Stimulated activated CD4-positive, alpha-beta T cell treated with anti-CD3 and anti-CD28 coated beads, TNF-alpha, amount 100 ng/mL, for 4 hours (primary cell): ENCODE measurements at places on chromosomes 3 and 15.
A peak's percentile ranks its signal among the peaks of the same experiment; 100 is the strongest.

- no peak for DNase-seq
Measured at GRCh38 chr3:111547631-111548030, 5.6 kb downstream of the CD96 start.

- no peak for DNase-seq
Measured at GRCh38 chr15:43268111-43269105, 1.7 kb upstream of the TGM5 start.

- no peak for DNase-seq
Measured at GRCh38 chr3:149581681-149582370, 76.0 kb downstream of the WWTR1 start.

DNA sequence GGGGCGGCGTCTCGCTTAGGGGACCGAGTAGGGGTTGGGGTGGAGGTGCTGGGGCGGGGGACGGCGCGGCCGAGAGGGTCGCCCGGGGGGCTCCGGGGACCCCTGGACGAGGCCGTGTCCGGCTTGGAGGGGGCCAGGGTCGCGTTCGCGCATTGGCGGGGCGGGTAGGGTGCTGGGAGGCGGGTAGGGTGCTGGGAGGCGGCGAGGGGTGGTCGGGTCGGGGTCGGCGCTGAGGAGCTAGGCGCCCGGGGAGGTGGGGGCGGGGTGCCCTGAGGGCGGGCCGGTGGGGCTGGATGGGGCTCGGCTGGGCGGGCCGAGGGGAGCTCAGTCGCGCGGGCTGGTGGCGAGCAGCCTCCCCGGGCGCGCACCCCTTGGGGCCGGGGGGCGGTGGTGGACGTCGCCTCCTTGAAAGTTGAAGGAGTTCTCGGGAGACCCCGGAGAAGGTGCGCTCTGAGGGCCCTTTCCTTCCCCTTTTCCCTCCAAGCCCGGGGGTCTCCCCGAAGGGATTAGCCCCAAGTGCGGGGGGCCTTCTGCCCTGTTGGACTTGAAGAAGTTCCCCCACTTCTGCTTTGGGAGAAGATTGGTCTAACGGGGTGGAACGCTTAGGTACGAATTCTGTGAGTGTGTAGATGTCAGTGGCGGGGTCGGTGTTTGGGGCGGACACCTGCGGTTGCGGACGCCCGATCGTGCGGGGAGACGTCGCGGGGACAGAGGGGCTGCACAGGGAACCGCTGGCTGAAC, 543 bp downstream of the MEF2A start:
- DNase-seq, result no peak

DNA sequence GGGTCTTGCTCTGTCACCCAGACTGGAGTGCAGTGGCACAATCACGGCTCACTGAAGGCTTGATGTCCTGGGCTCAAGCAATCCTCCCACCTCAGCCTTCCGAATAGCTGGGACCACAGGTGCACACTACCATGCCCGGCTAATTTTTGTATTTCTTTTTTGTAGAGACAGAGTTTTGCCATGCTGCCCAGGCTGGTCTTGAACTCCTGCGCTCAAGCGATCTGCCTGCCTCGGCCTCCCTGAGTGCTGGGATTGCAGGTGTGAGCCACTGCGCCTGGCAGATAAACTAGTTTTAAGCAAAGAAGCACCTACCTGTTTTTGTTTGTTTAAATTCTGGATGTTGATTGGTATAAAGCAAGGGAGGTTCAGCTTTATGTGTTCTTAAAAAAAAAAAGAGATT, 170.6 kb upstream of the GOLIM4 start:
- no peak for DNase-seq

GRCh38 chr3:69305011-69305410, 80.9 kb downstream of the FRMD4B start:
- no peak for DNase-seq

DNA sequence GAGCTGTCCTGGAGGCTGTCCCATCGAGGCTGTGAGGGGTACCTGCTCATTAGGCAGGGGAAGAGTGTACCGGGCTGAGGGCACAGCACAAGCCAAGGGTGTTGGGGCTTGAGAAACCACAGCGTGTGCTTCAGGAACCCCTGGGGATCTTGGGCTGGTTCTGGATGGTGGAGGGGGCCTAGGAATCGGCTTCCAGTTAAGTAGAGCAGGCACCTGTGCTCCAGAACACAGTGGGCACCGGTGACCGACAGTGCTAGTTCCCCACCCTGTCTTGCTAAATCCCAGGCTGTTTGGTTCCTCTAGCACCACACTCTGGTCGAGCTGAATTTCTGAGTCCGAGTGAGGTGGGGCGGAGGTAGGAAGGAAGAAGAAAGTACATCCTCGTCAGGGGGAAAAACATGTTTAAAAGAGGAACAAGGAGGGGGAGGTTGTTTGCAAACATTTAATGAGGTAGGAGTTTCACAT, 29.1 kb downstream of the SLC6A6 start:
- no peak for DNase-seq

DNA sequence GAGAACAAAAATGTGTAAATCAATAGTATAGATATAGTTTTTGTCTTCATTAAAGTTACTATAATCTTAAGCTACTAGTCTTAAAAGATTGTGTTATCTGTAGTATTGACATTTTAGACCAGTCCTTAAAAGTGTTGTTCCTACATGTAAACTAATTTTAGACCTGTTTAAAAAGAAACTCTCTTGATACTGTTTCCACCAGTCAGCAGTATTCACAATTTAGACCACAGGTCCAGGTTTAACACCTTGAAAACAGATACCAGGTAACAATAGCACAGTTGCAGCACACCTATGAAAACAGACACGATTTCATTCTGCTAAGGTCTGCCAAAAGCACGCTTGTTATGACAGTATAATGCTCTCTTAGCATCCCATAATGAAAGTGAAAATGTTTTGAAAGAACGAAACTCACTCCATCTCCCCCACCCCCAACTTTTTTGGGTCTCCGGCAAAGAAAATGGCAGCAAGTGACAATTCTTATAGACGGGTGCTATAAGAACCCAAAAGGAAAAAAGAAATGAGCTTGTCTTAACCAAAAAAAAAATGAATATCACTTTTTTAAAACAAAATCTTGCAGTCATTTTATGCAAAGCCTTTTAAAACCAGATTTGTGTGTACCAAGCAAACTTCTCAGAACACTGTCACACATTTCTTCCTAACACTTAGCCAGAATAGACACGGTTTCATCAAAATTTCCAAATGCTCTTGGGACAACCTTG, 1.6 kb downstream of the EIF4E3 start:
- DNase-seq, result peak; percentile 26

DNA sequence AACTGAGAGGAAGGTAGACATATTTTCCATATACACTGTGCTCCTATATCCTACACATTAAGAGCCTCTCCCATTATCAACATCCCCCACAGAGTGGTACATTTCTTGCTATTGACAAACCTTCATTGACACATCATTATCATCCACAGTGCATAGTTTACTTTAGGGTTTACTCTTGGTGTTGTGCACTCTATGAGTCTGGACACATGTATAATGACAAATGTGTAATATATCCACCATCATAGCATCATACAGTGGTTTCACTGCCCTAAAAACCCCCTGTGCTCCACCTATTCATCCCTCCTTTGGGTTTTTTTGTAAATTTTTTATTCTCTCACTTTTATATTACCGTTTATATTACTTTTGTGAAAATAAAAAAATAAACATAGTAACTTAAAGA, 22.2 kb upstream of the CLDN18 start:
- DNase-seq, result no peak

- no peak for DNase-seq
Measured at GRCh38 chr15:92870010-92870591, 30.0 kb upstream of the CHD2 start.

DNA sequence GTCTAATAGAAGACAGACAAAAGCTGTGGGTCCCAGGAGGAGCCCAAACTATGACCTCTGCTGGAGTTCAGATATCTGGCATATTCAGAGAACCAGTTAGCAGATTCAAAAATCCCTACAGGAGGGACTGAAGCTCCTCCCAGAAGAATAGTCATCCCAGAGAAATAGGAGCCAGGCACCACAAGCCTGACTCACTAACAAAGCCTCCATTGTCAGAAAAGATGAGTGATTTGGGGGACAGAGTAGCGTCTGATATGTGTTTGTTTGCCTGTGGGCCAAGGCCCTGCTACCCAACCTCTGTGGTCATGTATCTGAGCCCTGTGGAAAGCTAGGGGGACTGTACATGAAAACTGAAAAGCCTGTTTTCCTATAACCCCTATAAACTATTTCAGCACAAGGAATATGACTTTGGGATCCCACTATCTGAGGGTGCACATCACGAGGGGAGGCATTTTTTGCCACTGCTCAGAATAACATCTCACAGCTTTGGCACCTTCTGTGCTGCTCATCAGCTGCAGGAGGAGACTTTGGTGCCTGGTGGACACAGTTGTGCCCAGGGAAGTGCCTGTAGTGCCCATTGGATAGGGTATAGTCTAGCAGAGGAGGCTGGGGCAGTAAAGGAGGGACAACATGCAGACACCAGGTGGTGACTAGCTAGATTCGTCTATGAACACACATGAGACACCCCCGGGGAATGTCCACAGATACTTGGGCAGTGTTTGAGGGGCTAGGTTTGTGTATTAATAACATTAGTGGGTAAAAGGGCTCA, 9.7 kb upstream of the LARP6 start:
- DNase-seq, result no peak

DNA sequence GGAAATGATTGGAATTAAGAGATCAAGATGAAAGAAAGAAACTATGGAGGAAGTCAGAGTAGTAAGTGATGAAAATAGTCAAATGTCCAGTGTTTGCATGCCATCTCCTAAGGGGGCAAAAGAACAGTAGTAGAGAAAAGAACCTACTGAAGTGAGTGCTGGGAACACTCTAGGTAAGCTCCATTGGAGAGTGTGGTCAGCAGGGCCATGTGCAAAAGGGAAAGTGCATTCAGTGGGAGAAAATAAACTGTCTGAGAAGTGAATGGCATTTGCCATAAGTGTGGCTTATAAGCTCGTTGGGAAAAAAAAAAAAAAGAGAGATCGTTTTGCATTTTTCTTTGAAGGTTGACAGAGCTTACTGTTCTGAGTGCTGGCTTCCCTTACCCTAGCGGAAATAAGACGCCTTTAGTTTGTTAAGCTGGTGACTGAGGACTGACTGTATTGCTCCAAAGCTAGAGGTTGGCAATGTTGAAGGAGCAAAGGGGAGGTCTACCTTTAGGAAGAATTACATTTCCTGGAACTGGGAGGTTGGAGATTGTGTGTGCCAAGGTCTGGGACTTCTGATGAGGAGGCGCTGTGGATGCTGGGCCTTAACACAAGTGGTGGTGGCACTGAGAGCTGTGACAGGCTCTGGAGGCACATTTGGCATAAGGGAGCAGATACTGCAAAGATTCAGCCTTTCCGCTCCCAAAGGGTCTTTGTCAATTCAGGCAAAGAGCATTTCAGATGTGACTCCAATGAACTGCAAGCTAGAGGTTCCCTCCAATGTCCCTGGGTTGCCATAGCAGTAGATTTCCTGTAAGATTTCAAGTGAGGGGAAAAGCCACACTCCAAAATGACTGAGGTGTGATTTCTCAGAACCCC, 287.8 kb upstream of the SATB1 start:
- no peak for DNase-seq

DNA sequence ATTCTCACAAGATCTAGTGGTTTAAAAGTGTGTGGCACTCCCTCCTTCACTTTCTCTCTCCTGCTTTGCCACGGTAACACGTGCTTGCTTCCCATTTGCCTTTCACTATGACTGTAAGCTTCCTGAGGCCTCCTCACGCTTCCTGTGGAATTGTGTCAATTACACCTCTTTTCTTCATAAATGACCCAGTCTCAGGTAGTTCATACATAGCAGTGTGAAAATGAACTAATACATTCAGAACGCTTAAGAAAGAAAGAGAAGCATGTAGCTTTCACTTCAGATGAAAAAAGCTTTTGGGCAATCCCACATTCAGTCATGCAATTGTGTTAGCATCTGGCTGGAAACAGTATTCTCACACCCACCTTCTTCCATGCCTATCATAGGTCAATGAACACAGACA, 24.4 kb downstream of the P3H2 start:
- DNase-seq, result no peak

- DNase-seq, result no peak
Measured at GRCh38 chr3:69379661-69380060, 6.2 kb downstream of the FRMD4B start.

GRCh38 chr3:86830566-86830965, 160.4 kb downstream of the VGLL3 start:
- no peak for DNase-seq

GRCh38 chr3:123632161-123632655, 47.4 kb upstream of the HACD2 start:
- no peak for DNase-seq

- DNase-seq, result no peak
Measured at GRCh38 chr3:88061746-88062145, 2.7 kb downstream of the ZNF654 start.

GRCh38 chr3:13081603-13082360, 8.6 kb upstream of the IQSEC1 start:
- no peak for DNase-seq

- no peak for DNase-seq
Measured at GRCh38 chr3:52403955-52404354, 40.9 kb downstream of the SEMA3G start.

GRCh38 chr3:188345223-188345622, 191.3 kb downstream of the LPP start:
- DNase-seq, result no peak

- no peak for DNase-seq
Measured at GRCh38 chr3:185820973-185821758, 3.7 kb downstream of the IGF2BP2 start.

DNA sequence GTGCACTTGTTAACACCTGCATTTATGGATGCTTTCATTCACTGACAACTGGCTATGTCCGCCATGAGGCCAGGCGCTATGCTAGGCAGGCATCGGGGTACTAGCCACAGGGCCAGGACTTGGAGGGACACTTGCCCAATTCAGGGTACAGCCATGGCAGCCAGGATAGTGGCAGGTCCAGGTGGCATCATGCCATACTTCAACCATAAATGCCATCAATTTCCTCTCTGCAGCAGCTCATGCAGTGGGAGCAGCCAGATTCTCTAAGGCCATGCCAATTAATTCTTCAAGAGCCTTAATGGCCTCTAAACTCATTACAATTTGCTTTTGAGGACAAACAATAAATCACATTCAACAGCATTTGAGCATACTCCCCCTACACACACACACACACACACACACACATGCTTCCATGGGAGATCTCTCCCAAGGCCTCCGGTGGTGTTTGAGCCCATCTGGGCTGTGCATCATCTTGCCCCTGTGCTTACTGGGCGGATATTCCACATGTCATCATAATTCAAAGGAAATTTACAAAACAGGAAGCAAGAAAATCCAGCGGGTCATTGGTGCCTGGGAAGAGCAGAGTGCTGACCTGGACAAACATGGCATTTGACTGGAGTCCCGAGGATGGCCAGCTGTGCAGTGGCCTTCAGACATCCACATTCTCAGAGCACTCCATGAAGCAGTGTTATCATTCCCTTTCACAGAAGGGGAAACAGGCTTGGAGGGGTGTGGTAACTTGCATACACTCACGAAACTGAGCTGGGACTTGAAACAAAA, 109.1 kb downstream of the IQSEC1 start:
- no peak for DNase-seq

GRCh38 chr3:171163101-171164066, 136.9 kb upstream of the SLC2A2 start:
- no peak for DNase-seq

DNA sequence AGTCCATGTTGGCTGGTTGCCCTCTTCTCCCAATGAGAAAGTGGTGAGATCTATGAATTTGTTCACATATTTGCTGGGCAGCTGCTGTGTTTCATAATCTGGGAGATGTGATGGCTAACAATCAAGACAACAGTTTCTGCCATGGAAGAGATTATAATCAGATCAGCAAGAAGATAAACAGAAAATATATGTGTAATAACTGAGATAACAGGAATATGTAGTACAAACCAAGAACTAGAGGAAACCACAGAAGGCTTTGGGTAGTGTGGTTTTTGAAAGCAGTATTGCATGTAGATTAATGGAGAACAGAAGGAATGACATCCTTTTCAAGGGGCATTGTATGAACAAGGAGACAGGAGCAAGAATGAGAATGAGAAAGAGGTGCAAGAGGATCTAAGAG, 12.2 kb upstream of the CSTA start:
- no peak for DNase-seq
